ENCODE measurements at places on chromosomes 11 and 22.

GRCh38 chr22:49564054-49564453 lies 263.6 kb downstream of the BRD1 start:
- DNase-seq: no peak

DNA sequence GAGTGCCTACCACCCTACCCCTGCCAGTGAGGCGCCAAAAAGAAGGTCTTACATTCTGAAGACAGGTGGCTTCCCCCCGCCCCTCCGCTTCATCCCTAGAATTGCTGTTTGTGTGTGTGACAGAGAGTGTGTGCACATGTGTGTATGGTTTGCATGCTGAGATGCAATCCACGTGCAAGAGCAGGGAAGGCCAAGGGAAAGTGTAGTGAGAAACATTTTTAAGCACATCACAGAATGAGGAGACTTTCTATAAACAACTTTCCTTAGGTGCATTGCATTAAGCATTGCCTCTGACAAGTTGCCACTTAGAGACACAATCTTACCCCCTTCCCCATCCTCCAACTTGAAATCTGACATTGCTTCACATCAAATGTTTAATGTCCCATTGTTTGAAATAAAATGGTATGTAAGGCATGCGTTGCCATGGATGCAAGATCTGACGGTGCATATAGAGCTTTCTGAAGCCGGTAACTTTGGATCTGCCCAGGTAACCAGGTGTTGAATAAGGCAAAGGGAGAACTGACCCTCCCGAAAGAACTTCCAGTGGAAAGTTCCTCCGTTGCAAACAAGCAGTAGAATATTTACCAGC lies 21.4 kb downstream of the FJX1 start:
- DNase-seq: no peak

GRCh38 chr22:35870517-35871293 lies 153.0 kb downstream of the APOL5 start:
- DNase-seq: no peak

- no peak for DNase-seq
Measured at GRCh38 chr11:134202661-134203060, 21.1 kb downstream of the NCAPD3 start.

GRCh38 chr11:18578975-18579598 lies 9.4 kb downstream of the UEVLD start:
- DNase-seq: no peak

DNA sequence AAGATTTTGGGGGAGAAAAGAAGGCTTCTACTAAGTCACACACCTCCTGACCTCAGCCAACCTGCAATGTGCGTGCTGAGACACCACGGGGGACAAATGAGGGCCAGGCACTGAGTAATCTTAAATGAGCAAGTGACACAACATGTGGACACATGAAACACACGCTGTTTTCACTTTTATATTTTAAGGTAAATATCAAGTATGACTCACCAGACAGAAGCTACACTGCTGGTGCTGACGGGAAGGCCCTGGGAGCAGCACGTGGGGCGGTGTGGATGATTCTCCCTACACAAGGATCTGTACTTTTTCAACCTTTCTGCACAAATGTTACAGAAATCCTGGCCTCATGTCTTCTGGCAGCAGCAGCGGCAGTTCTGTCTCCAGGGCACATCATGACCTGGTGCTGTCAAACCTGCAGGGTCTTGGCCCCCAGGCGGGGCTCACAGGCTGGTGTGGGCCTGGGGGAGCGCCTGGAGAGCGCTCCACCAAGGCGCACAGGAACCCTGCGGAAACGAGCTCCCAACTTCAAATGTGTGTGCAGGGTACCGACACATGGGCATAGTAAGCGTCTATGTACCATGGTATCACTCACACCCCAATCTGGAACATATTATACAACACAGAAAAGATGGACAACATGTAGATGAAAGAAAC lies 61.7 kb downstream of the DGCR2 start:
- DNase-seq: no peak

DNA sequence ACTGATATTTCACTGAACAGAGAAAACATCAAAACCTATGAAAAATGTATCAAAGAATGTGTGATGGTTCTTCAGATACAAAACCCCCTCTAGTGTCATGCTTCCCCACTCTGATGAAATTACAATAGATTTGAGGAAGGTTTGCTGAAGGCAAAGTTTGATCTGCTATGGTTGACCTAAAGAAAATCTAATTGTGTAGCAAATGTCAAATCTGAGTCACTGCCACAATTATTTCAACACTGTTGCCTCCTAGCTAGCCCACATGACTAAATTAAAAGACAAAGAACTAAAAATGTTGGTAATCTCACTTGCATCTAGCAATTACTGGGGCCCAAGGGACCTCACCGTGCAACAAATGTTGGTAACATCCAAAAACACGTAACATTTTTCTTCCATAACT lies 728.0 kb downstream of the DLG2 start:
- no peak for DNase-seq

GRCh38 chr11:117997406-117997805 lies 11.2 kb downstream of the IL10RA start:
- no peak for DNase-seq

DNA sequence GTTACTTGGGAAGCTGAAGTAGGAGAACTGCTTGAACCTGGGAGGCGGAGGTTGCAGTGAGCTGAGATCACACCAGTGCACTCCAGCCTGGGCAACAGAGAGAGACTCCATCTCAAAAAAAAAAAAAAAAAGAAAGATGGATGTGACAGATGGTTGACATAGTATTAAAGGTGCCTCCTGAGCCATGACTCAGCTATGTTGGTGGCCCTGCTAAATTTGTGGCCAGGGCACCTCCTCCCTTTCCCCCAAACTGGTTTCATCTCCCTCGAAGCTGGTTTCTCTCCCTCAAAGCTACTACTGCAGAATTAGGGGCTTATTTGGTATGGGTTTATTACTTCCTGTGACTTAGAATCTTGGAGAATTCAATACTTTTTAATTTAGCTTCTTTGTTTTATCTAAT lies 31.5 kb downstream of the SDHD start:
- DNase-seq: no peak

DNA sequence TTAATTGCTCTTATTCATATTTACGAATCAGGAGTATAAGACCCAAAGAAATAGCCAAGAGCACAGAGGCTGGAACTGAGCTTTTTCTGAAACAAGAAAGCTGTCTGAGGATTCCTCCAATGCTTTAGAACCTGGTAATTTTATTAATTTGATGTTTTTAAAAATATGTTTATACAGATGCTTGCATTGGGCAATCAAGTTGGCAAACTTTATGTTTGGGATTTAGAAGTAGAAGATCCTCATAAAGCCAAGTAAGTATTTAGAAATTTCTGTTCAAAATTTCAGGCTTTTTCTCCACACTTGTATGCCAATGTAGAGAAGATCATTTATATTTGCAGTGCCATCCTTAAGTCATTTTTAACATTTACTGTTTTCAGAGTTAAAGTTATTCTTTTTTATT lies 24.3 kb upstream of the HIKESHI start:
- no peak for DNase-seq

DNA sequence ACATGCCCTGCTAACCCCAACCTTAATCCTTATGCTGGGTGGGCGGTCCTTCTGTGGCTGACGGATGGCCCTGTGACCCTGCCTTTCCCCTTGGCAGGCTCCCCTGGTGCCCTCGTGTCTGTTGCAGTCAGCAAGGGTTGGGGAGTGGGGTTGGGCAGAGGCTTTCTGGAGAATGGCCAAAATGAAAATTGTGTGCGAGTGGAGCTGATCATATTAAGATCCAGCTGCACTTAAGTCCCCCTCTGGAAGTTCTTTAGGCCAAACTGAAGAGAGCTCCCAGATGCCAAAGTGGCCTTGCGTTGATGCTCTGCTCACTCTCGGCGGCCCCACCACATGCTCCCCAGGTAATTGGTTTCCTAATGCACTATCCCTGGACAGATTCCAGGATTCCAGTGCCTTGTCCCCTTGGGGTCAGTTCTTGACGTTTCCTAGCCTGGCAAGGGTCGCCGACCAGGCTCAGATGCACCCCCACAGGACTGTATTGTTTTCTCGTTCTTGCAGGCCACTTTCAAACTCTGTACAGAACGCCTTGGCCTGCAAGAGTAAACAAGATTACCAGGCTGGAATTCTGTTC lies 16.4 kb upstream of the C11orf96 start:
- DNase-seq: no peak

- no peak for DNase-seq
Measured at GRCh38 chr22:37334859-37335805, 52.8 kb downstream of the CYTH4 start.

GRCh38 chr11:107860688-107861087 lies 2.1 kb upstream of the SLC35F2 start:
- DNase-seq: no peak

GRCh38 chr11:63592975-63593395 lies 21.2 kb downstream of the PLAAT3 start:
- DNase-seq: no peak

GRCh38 chr11:61972672-61973475 lies 5.4 kb upstream of the FTH1 start:
- DNase-seq: no peak

DNA sequence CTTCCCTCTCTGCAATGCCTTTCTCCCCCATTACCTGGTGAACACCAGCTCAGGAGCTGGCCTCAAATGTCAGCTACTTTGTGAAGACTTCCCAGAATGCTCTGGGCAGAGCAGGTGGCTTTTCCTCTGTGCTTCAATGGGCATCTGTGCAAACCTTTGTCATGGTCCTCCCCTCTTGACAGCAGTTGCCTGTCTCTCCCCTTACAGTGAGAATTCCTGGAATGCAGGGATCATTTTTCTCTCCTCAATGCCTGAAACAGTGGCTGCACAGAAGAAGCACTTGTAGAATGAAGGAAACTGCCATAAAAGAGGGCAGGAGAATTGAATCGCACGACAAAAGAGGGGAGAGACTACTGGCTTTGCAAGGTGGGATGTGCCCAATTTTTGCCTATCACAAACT lies 92.8 kb upstream of the NARS2 start:
- no peak for DNase-seq

- no peak for DNase-seq
Measured at GRCh38 chr11:129950101-129951091, 52.2 kb downstream of the PRDM10 start.

- no peak for DNase-seq
Measured at GRCh38 chr22:19901577-19902244, 39.9 kb upstream of the COMT start.

- DNase-seq: no peak
Measured at GRCh38 chr11:45644981-45645889, 20.2 kb downstream of the CHST1 start.

DNA sequence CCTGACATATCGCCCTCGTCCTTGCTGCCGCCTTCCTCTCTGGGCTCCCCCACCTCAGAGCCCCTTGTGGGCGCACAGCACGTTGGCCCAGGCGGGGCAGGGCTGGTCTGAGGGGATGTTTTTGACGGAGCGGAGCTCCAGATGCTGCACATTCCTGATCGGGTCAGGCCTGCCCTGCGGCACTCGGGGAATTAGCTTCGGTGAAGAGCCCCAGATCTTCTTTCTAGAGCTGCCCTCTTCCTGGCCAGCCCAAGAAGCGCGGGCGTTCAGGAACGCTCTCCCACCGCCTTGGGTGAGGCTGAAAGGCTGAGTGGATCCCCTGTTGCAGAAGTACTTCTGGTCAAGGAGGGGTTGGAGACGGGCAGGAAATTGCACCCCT lies 12.1 kb downstream of the YPEL4 start:
- no peak for DNase-seq

GRCh38 chr22:30694171-30694639 lies 469 bp upstream of the OSBP2 start:
- peak; percentile 53 for DNase-seq

DNA sequence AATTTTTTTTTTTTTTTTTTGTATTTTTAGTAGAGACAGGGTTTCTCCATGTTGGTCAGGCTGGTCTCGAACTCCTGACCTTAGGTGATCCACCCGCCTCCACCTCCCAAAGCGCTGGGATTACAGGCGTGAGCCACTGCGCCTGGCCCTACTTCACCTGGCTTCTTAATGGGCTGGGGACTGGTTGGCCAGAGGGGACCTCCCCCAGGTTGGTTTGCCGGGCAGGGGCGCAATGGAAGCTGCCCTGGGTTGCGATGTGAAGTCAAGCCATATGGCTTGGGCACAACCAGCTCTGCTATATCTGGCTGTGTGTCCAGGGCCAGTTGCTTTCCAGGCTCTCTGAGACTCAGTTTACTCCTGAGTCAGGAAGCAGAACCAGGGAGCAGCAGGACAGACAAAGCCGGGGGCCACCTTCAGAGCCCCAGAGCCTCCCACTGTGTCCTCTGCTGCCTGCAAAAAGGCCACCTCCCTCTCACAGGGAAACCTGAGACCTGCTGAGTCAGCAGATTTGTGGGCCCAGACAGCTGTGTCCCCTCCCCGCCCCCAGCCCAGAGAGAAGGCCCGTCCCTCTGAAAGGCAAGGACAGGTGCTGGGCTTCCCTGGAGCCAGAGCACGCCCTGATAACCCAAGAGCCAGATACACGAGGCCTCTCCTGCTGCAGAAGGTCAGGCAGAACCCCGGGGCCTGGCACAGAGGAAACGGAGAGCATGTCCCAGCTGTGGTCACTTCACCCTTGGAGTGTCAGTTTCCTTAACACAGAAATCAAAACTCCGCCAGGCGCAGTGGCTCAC lies 29.2 kb upstream of the DAGLA start:
- DNase-seq: no peak

- DNase-seq: no peak
Measured at GRCh38 chr11:129637473-129637872, 178.2 kb upstream of the TMEM45B start.

- DNase-seq: no peak
Measured at GRCh38 chr11:129281471-129282415, 89.6 kb upstream of the ARHGAP32 start.

DNA sequence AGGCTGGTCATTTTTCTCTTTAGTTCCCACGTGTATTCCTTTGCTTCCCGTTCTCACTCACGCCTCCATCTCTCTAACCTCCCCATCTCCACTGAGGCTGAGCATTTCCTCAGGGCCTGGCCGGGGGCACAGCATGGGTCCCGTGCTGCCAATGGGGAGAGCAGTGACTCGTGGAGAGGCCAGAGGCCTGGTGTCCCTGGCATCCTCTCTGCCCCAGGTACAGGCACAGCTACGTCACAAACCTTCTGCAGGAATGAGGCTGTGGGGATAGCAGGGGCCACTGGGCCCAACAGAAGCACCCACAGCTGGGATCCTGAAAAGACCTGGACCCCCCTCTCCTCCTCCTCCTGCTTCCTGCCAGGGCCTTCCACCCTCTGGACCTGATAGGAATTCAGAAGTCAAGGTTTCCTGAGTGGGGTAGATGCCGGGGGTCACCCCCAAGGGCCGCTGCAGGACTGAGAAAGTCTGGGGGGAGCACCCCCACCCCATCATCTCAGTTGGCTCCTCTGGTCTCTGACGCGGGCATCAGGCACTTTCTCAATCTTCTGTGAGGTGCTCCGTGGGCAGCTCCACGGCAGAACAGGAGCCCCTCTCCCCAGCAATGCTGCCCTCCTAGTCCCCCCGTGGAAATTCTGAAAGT lies 11.8 kb downstream of the PNPLA5 start:
- no peak for DNase-seq

DNA sequence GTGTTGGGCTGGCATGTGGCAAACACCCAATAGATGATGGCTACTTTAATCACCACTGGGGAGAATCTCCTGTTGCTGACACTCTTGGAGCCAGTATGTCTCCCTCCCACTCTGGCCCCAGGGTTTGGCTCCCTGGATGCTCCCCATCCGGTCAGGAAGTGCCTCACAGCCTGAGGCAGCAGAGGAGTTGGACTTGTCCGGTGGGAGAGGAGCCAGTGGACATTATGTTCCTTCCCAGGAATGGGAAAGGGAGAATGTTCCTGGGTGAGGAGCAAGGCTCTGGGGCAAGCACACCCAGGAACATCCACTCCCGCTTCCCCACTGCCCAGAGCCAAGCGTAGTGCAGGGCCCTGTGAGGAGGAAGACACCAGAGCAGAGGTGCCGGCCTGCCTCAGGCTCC lies 84.6 kb upstream of the NAV2 start:
- DNase-seq: no peak

- DNase-seq: no peak
Measured at GRCh38 chr11:134200688-134201087, 23.1 kb downstream of the NCAPD3 start.

- DNase-seq: no peak
Measured at GRCh38 chr11:86431258-86431657, 56.6 kb downstream of the CCDC81 start.
